ENCODE measurements at places on chromosomes 2 and 18.

- DNase-seq = peak; percentile 27
These were observed 526.9 kb upstream of the ID2 start for GRCh38 chr2:8154936-8155335.

DNA sequence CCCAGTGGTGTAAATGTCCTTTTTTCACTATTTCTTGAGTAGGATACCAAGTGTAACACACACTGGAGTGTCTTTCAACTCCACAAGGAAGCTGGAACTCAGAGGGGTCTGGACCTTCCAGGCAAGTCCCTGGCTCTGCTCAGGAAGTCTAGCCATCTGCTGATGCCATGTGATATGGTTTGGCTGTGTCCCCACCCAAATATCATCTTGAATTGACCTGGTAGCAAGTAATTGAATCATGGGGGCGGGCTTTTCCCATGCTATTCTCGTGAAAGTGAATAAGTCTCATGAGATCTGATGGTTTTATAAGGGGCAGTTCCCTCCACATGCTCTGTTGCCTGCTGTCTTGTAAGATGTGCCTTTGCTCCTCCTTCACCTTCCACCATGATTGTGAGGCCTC lies 99.4 kb upstream of the CDC42EP3 start:
- DNase-seq = no peak

DNA sequence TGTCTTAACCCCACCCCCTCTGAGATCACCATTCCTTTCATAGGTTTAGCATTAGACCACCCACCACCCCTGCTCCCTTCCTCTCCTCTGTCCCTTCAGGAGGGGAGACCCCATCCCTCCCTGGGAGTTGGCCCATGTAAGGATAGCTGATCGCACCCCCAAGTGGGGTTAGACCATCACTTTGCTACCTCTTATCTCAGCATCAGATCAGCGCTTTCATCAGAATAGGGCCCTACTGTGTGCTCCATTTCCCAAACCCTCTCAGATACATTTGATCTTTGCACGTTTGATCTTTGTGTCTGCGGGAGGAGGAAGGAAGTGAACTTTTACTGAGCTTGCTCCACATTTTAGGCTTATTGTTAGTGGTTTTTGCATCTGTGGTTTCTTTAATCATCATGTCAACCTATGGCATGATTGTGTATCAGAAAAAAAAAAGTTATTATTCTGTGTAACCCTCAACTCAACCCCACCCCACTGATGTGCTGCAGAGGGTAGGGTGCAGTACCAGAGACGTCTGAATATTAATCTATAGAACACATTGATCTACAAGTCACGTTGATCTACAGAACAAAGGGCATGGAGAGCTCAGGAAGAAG lies 81.2 kb downstream of the PDCL3 start:
- no peak for DNase-seq

- DNase-seq = no peak
These were observed 666.4 kb upstream of the ZEB2 start for GRCh38 chr2:145186303-145186702.

DNA sequence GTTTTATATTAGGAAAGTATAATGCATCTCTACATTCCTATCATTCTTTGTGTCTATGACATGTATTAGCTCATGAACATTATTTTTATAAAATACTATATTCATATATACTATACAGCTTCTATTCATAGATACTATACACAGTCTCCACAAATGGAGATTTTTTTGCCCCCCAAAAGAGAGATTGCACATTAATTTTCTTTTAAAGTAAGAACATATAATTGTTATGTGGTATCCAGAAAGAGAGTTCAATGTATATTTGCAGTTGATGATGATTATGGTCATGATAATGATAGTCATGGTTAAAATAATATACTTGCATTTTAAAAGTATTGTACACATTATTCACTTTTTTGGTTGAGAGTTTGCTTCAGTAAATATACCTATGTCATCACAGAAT lies 445.3 kb downstream of the DSC3 start:
- no peak for DNase-seq

DNA sequence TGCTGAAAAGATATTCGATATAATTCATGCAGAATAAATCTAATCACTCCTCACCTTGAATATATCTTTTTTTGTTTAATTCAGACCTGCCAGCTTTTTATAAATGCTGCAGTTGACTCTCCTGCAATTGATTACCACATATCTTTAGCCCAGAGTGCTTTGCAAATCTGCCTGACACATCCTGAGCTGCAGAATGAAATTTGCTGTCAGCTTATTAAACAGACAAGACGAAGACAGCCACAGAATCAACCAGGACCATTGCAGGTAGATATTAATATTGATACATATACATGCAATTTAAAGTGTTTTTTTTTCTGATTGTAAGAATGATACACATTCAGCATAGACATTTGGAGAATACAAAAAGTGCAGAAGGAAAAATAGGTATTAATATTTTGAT lies 35.6 kb upstream of the DYNC2LI1 start:
- DNase-seq = no peak

DNA sequence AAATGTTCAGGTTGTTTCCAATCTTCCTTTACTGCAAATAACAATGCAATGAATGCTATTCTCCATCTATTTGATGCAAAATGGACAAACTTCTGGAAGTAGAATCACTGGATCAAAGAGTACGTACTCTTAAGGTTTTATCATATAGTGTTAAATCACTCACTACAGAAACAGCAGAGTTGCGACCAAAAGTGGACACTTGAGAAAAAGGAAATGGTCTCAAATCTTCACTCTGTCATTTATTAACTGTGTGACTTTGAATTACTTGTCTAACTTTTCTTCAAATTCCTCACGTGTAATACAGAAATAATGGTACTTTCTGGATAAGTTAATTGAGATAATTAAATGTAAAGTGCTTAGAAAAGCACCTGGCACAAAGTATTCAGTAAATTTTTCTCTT lies 78.1 kb downstream of the CERKL start:
- no peak for DNase-seq

DNA sequence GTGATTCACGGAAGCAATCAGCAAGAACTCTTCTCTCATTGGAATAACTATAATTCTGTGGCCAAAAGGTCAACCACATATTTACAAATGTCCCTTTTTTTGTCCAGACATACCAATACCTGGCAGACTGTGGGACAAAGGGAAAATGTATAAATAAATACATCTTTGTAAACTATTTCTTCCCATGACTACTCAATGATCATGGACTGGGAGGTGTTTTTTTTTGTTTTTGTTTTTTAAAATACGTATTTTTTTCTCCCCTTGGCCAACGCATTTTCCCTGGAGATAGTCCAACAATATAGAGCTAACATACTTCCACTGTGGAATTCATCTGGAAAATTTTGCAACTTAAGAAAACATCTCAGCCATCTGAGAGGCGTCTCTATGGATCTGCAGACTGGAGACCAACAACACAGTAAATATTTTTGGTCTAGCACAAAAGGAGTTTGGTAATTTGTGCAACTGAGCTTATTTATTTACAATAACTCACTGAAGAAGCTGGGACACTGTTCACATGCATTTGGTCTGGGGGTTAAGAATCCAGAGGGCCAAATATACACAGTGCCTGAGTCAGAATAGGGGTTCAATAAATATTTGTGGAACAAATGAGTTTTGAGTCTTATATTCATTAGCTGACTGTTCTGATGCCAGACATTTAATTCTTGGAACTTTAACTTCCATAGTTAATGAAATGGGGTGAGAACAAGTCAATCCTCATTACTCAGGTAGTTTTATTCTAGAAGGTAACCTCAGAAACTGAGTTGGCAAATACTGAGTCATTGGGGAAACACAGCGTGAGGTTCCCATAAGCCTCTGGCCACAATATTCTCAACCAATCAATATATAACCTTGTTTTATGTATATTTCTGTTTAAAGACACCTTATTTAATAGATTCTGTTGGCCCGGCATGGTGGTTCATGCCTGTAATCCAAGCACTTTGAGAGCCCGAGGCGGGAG lies 36.2 kb downstream of the CCBE1 start:
- DNase-seq = no peak

- DNase-seq = no peak
These were observed 14.4 kb upstream of the EGR4 start for GRCh38 chr2:73307720-73308119.

DNA sequence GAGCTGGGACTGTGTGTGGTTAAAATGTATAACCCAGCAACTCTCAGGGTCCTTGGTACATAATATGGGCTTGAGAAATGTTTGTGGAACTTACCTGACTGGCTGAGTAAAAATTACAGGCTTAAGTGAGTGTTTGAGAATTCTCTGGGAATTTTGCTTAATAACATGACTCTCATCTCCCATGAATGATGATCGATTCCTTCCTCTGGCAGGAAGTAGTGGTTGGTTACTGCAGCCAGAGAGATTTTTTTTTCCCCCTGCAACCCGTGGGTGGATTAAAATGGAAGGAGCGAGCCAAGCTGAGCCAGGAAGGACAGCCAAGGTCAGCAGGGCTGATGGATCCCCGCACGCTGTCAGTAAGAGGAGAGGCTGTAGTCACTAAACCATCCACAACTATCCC lies 40.6 kb upstream of the RFX8 start:
- no peak for DNase-seq
